ENCODE measurements at places on chromosomes 6 and 20.

DNA sequence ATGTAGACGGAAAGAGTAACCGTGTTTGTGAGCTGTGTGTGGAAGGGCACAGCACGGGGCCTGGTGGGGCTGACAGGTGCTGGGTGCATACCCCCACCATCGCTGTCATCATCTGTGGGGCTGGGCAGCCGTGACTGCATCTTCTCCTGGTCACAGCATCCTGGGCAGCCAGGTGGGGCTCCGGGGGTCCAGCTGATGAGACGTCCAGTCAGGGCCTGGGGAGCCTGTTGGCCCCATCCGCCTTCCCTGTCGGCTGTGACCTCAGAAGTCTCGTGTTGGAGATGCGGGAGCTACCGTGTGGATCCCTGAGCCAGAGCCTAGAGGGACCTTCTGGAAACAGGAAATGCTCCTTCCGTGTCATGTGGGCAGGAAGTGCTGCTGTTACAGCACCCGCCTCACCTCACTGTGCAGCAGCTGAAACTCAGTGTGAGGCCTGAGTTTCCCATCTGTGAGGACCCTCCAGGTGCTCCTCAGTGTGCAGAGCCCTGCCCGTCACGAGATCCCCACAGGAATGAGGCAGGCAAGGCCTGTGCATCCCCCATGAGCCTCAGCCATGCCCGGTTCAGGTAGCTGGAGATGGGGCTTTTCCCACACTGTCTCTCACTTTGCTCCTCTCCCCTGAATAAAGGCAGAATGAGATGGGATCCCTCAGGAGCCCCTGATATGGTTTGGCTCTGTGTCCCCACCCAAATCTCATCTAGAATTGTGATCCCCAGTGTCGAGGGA is 108.7 kb downstream of the ERMARD start:
- no peak for DNase-seq

GRCh38 chr6:147384029-147384428 is 124.5 kb upstream of the SAMD5 start:
- DNase-seq: no peak

- no peak for DNase-seq
Observed at GRCh38 chr6:136077834-136078576, 172.1 kb downstream of the MTFR2 start.

- DNase-seq: no peak
Observed at GRCh38 chr6:95517568-95517967, 59.8 kb upstream of the MANEA start.

DNA sequence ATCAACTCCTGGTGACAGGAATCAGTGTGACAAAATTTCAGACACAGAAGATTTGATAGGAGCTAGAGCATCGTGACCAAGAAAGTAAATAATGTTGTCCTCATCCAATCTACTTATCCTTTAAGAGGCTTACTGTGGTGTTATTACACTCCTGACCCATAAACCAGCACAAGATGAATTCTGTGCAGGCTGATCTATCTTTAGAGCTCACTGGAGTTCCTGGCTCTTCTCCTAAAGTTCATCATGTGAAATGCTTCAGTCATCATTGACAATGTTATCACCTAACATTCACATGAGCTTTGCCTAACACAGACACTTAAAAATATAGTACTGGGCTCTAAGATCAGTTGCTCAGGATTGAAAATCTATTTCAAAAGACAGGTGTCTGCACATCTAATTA is 271.0 kb upstream of the HSF2 start:
- no peak for DNase-seq

GRCh38 chr6:100892693-100893092 is 11.6 kb upstream of the ASCC3 start:
- no peak for DNase-seq

- peak; percentile 24 for DNase-seq
Observed at GRCh38 chr6:45710304-45710821, 305.3 kb downstream of the CLIC5 start.

DNA sequence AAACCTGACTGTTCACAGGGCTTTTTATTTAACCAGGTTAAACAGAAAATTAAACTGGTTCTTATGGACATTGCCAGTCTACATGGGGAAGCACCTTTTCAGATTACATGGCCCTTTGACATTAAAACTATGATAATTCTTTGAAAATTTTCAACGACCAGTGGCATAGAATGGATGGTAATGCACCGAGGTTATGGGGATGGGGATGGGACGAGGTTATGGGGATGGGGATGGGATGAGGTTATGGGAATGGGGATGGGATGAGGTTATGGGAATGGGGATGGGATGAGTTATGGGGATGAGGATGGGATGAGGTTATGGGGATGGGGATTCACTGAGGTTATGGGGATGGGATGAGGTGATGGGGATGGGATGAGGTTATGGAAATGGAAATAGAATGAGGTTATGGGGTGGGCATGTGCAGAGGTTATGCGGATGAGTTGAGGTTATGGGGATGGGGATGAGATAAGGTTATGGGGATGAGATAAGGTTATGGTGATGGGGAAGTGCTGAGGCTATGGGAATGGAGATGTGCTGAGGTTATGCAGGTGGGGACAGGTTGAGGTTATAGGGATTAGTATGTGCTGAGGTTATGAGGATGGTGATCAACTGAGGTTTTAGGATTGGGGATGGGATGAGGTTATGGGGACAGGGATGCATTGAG is 541.9 kb downstream of the CDH26 start:
- no peak for DNase-seq

DNA sequence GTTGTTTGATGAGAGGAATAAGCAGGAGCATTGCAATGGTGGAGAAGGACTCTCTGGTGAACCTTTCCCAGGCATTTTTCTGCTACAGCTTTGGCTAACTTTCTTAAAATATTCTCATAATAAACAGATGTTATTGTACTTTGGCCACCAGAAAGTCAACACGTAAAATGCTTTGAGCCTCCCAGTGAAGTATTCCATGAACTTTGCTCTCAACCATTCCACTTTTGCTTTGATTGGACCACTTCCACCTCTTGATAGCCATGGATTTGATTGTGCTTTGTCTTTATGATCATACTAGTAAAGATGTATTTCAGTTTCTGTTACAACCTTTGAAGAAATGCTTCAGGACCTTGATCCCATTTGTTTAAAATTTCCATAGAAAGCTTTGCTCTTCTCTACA is 241.1 kb downstream of the TENT5A start:
- DNase-seq: no peak

DNA sequence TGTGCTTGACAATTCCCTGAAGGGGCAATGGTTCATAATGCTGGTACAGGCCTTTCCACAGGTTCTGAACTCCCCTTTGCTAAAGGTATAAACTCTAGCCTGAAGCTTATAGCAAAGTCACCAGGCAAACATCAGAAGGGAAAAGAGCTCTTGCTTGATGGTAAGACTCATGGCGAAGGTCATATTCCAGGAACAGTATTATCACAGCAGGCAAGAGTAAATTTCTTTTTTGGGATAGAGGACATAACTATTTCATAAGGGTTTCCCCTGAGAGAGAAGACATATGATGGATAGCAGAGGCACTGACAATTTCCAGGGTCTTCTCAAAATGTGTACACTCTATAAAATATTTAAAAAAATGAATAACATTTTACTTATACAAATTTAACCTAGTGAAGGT is 86.8 kb downstream of the PRKN start:
- DNase-seq: no peak

- no peak for DNase-seq
Observed at GRCh38 chr20:42894483-42894882, 295.2 kb downstream of the PTPRT start.

- no peak for DNase-seq
Observed at GRCh38 chr20:43252761-43253160, 63.1 kb upstream of the PTPRT start.

- DNase-seq: no peak
Observed at GRCh38 chr20:52953020-52953419, 19.1 kb upstream of the TSHZ2 start.

DNA sequence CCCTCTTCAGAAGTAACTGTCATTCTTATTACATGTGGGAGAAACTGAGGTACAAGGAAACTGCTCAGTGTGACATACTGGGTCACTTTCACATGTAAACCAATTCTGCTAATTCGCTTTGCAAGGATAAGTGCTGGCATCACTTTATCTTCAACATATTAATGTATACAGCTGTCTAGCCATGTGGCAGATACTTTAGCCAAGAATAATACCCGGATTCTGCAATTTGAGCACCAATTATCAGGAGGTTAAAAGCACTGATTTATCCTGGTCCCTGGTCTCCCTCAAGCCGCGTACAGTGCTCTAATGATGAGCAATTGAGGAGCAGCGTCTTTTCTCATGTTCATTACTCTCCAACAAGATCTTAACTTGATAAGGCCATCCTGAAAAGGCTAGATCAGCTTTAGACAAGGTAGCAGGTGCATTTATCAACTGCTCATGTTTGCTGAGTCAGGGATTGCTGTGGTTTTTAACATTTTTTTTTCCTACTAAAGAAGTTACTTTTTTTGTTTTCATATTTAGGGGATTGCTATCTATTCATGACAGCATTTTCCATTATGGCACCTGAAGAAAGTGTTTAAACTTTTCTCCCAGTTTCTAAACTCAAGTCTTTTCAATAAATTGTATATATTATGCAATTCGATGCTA is 1066.3 kb upstream of the MAP3K7 start:
- DNase-seq: no peak

DNA sequence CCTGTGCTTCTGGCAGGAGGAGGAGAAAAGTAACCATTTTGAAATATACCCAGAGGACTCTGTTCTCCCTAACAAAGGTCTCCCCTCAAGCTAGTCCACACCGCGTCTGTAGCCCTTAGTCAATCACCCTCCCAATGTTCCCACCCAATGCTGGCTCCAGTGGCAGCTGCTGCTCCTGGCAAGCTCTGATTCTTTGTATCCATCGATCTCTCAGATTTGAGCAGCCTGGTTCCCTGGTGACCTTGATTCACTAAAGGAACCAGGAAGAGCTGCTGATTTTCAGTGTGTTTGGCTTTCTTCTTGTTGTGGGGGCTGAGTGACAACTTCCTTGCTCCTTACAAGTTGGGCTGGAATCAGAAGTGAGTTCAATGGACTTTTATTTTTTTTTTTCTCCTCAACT is 68.5 kb downstream of the FOXC1 start:
- no peak for DNase-seq

DNA sequence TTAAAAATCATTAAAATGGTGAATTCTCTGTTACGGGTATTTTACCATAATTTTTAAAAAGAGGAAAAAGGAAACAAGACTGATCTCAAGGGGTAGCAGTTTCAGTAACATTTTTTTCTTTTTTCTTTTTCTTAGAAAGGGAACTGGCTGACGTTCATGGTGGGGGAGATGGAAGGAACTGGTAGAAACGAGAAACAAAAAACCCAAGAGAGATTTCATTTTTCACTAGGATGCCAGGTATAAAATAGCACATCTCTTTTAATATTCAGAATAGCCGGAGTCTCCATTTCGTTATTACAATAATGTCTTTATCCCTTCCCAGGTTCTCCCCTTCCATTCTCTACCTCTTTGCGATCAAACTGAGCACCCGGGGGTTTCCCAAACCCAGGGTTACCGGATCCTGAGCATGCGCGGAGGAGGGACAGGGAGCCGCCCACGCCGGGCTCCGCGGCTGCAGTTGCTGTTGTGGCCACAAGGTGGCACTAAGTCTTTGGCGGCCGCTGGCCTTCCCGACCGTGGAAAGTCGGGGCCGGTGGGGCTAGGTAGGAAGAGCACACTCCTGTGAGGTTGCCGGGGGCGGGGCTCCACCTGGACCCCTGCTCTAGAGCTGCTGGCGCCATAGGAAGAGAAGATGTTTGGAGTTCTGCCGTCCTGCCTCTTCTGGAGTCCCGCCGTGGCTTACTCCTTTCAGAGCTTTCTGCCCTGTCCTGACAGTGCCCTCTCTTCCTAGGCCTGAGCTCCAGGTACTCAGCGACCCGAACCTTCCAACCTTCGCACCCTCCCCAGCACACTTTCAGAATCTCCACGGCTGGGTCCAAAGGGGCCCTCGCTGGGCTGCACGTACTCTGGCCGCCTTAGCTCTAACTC is 146.8 kb downstream of the SH3BGRL2 start:
- peak; percentile 82 for DNase-seq

DNA sequence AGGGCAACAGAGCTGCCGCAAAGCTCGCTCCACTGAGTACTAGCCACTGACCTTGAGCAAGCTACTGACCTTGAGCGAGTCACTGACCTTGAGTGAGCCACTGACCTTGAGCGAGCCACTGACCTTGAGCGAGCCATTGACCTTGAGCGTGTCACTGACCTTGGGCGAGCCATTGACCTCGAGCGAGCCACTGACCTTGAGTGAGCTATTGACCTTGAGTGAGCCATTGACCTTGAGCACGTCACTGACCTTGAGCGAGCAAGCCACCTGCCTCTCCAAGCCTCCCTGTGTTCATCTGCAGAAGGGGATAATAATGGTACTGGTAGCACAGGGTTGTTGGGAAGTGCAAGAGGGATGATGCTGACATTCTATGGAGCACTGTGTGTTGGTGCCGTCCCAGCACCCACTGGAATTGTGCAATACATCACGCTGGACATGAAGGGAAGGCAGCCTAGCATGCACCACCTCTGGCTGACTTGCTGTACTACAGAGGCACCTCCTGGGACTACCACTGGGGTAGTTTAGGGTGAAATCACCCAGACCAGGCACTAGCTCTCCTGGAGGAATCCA is 60.2 kb downstream of the CTCFL start:
- DNase-seq: no peak

- DNase-seq: no peak
Observed at GRCh38 chr6:161353208-161353613, 79.3 kb upstream of the AGPAT4 start.

- no peak for DNase-seq
Observed at GRCh38 chr20:63688228-63689045, 8.0 kb upstream of the TNFRSF6B start.

GRCh38 chr6:124033501-124033900 is 229.8 kb downstream of the NKAIN2 start:
- no peak for DNase-seq

GRCh38 chr6:15399641-15400470 is 154.0 kb downstream of the JARID2 start:
- DNase-seq: no peak

GRCh38 chr6:135410856-135411255 is 86.7 kb downstream of the AHI1 start:
- DNase-seq: no peak

DNA sequence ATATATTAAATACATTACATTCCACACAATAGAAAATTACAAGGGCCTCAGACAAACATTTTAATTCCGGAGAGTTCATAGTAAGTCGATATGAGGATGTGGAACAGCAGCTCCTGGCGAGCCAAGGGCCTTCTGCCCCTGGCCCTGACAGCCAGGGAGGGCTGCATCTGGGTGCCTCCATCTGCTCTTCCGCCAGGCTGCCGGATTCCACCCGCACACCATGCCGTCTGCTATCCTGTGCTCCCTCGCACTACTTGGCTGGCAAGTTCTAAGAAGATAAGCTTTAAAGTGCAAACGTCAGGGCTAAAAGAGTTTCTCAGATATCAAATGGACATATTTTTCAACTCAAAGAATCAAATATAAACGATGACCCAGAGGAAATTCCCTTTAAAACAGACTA is 656.3 kb upstream of the NOX3 start:
- no peak for DNase-seq

- DNase-seq: no peak
Observed at GRCh38 chr20:46268662-46269061, 39.6 kb downstream of the CDH22 start.

Measured in CD4-positive, alpha-beta T cell treated with Interleukin-6 at 100 ng/mL for 8 hours (primary cell).